ENCODE measurements at places on chromosomes 4 and X.

DNA sequence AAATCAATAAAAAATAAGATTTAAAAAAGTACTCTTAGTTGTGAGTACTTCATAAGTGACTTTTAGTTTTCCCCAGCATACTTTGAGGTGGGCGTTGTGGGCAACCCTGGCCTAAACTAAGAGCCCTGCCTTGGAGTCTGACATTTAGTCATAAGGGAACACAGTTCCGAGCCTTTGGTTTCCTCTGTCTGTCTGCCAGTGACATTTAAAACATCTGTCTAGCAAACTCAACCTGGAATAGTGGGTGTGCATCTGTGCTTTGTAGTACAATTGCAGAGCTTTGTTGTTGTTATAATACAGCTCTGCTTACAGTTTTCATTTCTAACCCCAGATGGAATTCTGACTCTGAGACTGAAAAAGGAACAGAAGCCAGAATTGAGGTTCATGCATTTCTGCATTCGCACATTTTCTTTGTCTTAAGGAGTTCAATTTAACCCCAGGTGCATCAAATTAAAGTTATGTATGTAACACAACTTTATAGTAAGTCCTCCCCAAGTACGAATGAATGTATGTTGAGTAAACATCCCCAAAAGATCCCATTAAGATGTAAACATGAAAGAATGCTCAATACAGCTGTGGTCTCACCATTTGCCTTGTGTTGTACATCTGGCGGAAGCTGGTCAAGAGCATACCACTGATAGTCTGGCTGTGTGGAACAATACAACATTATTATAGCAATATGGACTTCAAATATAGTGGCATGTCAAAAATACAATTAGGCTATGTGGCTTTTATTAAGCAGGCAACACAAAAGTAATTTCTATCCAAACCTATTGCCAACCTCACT, 25.9 kb downstream of the TNIP3 start:
- DNase-seq: no peak

DNA sequence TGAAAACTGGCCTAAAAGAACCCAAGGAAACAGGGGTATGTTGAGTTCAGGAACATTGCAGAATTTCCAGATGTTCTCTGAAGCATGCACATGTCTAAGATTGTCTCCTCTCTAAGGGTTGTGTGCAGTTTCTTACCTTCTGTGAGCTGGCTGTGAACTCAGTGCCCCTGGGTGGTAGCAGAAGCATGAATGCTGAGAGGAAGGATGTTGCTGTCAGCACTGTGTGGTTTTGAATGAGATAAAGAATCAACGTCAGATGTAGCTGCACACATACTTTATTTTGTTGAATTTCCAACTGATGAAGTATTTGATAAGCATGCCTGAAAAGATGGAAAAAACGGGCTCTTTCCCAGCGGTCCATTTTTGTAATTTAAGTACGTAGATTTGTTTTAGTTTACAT, 23.8 kb upstream of the CD38 start:
- no peak for DNase-seq

GRCh38 chr4:125049711-125050110, 265.0 kb upstream of the FAT4 start:
- no peak for DNase-seq

DNA sequence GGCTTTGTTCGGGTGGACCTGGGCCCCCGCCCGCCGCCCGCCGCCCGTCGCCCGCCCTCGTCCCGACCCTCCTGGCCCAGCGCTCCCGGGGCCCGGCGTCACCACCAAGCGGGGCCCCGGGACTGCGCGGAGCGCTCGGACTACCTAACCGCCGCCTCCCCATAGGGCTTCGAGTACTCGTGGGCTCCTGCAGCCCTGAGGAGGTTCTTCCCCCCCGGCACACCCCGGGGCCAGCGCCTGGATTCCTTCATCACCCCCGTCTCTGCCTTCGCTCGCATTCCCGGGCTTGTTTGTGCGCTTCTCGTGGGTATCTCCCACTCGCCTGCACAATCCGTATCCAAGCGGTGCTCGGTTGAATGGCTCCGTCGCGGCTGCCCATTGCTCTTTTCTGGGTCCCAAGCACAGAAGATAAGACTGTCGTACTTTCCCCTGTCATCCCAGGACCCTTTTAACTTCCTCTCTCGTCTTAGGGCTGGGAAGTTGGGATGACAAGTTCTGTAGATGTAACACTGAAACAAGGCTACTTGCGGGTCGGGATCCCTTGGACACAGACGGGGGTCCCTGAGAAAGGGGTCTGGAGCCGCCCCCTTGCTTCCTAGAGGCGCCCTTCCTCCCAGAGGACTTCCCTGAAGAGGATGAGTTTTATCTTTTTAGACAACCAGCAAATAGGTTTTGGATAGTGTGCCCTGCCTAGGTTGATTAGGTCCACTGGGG, 565 bp downstream of the MOB1B start:
- peak; percentile 64 for DNase-seq

GRCh38 chr4:150261571-150261970, 183.3 kb downstream of the DCLK2 start:
- no peak for DNase-seq

GRCh38 chr4:173675446-173675845, 145.4 kb upstream of the HAND2 start:
- DNase-seq: no peak

- DNase-seq: no peak
These were observed 45.7 kb upstream of the SLC10A7 start for GRCh38 chr4:146567396-146567795.

- no peak for DNase-seq
These were observed 156.1 kb downstream of the FRAS1 start for GRCh38 chr4:78213218-78213617.

DNA sequence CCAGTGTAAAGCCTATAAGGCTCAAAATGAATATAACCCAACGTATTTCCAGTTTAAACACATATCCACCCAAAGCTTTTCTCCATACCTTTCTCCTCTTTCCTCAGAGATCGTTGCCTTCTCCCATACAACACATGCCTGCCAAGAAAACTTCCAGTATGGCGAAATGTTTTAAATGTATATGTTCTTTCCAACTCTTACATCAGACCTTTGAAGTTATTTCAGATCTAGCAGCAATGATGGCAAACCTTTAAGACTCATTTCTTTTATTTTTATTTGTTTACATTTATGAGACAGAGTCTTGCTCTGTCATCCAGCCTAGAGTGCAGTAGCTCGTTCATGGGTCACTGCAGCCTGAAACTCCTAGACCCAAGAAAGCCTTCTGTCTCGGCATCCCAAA, 265.4 kb downstream of the BMPR1B start:
- no peak for DNase-seq

- no peak for DNase-seq
These were observed 529.4 kb upstream of the ACTRT1 start for GRCh38 chrX:128581615-128582014.

DNA sequence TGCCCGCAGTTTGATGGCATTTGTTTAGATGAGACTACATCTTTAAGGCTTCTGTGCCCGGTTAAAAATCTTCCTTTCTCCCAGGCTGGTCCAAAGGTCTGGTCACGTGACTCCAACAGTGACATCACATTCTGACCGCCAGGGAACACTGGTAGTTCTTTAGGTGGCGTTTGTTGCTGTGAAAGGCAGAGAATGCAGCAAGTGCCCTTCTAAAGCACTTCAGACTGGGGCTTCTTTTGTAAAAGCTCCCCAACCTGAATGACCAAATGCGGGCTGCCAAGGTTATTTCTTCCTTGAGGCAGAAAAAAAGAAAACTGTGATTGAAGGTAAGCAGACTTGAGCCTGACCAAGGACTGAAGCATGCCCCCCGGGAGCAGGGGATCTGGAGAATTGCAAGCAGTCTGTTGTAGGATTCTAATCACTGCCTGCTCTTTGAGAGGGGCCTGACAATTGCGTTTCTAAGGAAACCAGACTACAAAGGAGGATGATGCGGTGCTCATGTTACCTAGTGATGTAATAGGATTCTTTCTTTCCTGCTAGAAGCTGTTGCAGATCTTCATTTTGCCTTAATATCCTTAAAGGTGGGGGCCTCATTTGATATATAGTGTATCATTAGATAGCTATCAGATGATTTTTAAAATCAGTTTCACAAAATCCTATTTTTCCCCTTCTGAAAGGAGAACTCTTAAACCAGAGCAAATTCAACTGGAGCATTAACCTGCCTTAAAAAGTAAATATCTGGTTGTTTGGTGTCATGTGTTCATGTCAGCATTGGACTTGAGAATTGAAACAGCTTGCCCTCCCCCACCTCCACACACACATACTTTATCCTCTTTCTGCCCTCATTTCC, 133.1 kb downstream of the AKAP4 start:
- DNase-seq: peak; percentile 25

GRCh38 chr4:37988670-37989069, 28.5 kb downstream of the PTTG2 start:
- no peak for DNase-seq

- no peak for DNase-seq
These were observed 67.3 kb upstream of the RAPGEF2 start for GRCh38 chr4:159035570-159035969.

DNA sequence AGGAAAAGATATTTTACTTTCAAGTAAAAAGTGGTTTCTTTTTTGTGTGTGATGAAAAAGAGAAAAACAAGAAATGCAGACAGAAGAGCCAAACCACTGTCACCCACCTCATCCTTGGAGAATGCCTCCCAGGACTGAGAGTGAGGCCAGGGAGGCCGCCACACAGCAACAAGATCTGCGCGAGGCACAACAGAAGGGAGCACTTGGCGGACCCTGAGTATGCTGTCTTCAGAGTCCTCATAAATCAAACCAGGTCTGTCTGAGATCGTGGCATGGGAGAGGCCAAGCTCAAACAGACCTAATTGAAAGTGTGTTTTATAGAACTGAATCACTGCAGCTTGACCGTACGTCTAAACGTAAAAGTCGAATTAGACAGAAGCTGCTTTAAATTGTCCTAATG, 134.3 kb upstream of the VCX2 start:
- no peak for DNase-seq

DNA sequence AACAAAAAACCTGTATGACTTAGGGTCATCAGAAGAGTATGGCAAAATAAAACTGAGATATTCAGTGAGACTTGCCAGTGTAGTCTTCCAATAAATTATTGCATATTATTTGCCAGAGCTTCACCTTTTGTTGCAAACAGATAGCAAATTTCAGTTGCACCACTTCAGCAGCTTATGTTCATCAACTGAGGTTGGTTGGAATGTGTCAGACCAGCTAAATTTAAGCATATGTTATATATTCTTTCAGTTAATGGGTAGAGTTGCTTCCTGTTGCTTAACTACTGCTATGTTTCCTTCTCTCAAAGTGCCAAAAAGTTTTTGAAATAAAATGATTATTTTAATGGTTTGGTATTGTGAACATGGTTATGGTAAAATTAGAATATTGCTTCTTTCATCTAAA, 61.5 kb downstream of the GALNT7 start:
- DNase-seq: no peak

GRCh38 chr4:147984065-147984777, 252.3 kb downstream of the ARHGAP10 start:
- peak; percentile 61 for DNase-seq

GRCh38 chr4:4534515-4535145, 7.2 kb downstream of the STX18 start:
- DNase-seq: no peak

GRCh38 chr4:182716192-182716591, 201.0 kb downstream of the DCTD start:
- no peak for DNase-seq

DNA sequence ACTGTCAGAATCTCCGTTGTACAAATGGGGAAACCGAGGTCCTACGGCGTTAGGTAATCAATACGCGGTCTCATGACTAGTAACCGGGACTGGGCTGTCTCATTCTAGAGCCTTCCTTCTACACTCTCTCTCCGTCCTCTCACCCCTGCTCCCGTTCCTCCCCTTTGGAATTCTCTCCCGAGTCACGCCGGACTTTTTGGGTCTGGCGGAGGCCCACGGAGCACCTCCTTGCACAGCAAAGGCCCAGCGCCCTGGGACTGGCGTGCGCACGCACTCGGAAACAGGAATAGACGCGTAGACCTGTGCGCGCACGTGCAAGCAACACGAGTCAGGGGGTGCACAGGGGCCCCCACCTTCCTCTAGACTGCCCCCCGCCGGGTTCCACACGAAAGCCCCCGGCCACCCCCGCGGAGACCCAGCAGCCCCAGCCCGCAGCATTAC, 361 bp downstream of the QDPR start:
- peak; percentile 69 for DNase-seq

DNA sequence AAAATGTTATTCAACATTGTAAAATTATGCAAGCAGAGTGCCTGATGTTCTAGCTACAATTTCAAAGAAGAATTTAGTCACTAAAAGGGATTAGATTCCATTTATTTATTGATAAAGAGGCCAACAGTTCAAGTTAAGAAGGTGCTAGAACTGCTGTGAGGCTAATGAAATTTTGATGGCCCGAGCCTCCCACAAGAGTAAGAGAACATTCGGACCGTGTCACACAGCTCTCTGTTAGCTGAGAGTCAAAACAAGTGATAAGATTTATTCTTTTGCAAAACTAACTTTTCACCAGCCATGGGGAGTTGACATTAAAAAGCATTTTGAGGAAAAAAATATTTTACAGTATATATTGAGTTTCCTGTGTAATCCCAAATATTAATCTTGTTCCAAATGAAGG, 106.8 kb downstream of the TENM3 start:
- no peak for DNase-seq

GRCh38 chr4:19472666-19473065, 779.0 kb upstream of the SLIT2 start:
- no peak for DNase-seq

DNA sequence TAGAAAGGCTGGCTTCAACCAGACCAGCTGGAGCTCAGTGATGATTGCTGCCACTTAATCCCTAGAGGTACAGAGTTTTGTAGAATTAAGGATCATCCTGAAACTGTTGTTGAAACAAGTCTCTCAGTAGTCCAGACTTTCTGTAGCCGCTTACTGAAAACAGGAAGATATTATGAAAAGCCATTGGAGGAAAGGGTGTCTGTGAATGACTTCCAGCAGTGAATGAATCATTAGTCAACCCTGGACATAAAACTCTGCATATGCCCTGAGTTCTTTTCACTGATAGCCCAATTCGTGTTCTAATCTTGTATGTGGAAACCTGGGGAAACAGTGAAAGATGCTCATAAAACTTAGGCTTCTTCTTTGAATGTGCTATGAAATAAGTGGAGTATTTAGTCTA, 14.8 kb downstream of the HOPX start:
- no peak for DNase-seq

DNA sequence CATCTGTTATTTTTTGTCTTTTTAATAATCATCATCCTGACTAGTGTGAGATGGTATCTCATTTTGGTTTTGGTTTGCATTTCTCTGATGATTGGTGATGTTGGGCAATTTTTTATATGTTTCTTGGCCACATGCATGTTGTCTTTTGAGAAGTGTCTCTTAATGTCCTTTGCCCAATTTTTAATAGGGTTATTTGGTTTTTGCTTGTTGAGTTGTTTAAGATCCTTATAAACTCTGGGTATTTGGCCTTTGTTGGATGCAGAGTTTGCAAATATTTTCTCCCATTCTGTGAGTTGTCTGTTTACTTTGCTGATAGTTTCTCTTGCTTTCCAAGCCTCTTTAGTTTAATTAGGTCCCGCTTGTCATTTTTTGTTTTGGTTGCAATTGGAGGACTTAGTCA, 152.1 kb upstream of the MED14 start:
- no peak for DNase-seq

DNA sequence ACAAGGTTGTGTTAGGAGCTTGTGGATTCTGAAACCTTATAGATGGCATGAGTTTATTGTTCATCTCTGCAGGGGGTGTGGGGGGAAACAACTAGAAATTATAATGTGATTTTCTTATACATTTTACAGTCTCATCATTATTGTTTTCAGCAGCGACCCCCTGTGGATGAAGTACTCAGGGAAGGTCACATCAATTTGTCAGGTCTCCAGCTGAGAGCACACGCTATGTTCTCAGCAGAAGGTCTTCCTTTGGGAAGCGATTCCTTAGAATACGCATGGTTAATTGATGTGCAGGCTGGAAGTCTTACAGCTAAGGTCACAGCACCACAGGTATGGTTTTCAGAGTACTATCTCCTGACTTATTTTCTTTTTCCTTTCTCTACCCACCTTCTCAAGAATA, 72.2 kb downstream of the BLTP1 start:
- DNase-seq: peak; percentile 9
